ENCODE measurements at places on chromosomes 2 and 18.

DNA sequence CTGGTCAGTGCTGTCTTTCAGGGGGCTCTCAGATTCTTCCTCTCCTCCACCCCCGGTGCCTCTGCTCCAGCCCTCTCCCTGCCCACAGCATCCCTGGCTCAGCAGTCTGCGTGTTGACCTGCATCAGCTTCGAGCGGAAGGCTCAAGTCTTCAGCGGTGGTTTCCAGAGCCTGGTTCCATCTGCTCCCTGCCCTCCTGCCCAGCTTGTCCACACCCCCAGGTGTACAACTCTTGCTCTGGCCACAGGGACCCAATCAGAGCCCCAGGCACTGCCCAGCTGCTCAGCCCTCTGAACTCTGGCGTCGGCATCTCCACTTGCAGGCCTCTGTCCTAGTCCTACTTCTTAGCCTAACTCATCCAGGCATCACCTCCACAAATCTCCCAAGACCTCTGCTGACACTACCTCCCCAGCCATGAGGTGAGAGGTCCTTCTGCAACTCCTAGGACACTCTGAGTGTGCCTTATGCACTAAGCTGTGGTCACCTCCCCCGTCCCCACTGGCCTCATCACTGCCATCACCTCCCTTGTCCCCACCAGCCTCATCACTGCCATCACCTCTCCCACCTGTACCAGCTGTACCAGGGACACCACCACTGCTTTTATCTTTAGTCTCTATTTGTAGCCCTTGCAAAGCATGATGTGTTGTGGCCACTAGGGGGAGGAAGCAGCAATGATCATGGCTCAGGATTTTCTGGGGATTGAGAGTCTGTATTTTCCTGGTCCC lies 60.9 kb downstream of the EDAR start:
- no peak for DNase-seq

GRCh38 chr18:67433971-67434370 lies 82.5 kb downstream of the DSEL start:
- no peak for DNase-seq

GRCh38 chr2:138115666-138116065 lies 151.4 kb downstream of the HNMT start:
- no peak for DNase-seq

- DNase-seq: no peak
Measured at GRCh38 chr2:109290887-109291643, 162.1 kb downstream of the SH3RF3 start.

DNA sequence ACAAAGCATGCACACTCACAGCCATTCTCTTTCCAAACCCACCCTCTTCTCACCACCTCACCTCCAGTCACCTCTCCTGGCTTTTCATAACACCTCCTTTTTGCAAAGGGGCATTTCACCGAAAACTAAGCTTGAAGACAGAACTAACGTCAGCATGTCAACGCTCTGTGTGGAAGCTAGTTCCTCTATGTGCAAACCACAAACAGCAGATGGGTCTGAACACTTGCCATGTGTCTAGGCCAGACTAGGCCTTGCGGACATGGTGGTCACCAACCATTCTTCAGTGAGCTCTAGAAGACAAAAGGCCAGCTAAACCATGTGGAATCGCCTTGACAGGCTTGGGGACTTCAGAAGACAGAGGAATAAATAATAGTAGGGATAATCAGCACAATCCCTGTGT lies 148.5 kb downstream of the TXNL1 start:
- no peak for DNase-seq

GRCh38 chr18:80251700-80252099 lies 4.4 kb upstream of the PARD6G start:
- no peak for DNase-seq

DNA sequence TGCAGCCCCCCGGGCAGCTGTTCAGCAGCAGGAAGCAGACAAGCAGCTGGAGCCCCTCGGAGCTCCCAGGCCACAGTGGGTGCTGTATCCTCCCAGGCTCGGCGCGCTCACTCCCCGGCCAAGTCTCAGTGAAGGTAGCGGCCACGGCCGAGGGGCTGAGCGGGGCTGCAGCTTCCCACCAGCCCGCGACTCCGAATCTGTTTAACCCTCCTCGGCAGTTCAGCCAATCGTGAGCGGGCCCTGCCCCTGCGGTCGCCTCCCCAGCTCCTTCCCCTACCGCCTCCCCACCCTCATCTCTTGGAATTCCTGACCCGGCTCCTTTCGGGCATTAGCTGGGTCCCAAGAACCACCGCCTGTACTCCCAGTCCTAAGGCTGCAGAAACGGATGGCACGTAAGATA lies at the start of gene RESP18:
RESP18 (minus strand) TSS at position 203 of the 400 bp plus-strand sequence.
- DNase-seq: no peak

DNA sequence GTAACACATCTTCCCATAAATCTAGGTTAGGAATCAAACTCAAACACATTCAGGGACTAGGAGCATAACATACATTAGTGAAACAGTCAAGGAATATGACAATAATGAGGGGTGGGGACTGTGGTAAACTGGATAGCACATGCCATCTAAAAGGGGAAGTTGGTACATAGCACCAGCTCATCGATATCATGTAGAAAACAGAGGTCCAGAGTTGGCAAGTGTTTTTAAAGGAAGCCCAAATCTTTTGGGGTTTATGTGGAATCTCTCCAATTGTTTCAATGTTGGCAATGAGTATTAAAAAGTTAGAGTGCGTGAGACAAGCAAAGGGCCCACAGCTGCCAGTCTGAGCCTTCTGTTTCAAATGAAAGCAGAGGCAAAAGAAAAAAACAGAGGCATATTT lies 24.4 kb downstream of the KLF7 start:
- DNase-seq: no peak

DNA sequence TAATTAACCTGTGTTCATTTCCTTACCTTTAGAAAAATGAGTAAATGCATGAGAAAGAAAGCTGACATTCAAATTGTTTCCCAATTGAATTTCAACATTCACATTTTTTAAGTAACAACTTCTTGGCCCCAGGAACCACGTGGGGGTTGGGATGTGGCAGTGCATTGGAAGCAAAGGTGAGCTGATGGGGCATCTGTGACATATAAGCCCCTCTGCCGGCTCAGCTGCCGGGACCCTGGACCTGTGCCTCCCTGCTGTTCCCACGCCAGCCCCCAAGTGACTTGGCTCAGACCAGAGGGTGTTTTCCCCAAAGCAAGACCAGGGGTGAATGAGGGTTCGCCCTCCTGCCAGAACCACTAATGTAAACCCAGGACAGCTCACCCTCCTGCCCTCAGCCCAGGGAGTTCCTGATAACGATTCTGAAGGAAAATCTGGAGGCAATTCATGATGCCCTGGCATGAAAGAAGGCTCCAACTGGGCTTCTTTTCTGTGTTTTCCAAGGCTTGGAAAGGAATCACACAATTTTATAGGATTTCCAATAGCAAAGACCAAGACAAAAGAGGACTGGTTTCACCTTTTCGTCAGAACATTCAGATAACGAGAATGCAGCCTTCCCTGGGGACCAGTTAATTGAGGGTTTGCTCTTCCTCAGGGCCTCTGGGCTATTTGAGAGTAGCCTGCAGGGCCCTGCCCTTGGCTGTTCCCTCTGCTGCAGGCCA lies 193.2 kb upstream of the TWIST2 start:
- DNase-seq: no peak

DNA sequence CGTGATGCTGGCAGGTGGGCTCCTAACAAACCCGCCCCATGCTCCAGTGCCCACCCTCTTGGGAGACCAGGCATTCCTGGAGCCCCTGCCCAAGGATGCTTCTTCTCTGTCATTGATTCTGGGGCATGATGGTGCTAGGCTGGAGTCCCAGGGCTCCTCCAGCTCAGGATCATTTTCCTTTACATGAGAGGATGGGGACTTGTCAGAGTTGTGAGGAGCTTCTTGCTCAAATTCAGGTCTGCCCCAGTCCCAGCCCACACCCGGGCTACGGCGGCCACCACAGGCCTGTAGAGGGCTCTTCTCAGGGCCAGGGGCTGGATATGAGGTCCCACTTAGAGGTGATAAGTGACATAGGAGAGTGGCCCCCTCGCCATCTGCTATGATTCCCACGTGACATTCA lies 141.1 kb upstream of the COPS8 start:
- DNase-seq: no peak

- DNase-seq: no peak
Measured at GRCh38 chr18:55839343-55839742, 251.4 kb upstream of the TCF4 start.

- DNase-seq: no peak
Measured at GRCh38 chr2:161576421-161576820, 47.8 kb upstream of the SLC4A10 start.

- no peak for DNase-seq
Measured at GRCh38 chr2:10947005-10947440, 35.3 kb downstream of the KCNF1 start.

DNA sequence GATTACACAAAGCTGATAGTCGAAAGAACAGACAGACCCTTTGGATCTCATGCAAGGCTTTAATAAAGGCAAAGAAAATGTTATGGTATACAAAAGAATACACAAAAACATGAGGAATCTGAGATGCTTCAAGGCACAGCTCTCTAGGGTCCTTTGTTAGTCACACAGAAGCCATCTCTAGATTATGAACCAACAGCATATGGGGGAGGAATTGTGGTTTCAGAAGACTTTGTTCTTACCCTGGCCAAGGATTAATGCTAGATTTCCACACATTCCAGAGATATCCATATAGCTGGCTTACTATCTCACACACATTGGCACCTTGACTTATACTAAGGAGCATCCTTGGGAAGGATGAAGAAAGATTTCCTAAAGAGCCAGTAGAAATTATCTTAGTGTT lies 206.1 kb downstream of the GULP1 start:
- DNase-seq: no peak

- DNase-seq: no peak
Measured at GRCh38 chr2:176526995-176527901, 258.0 kb downstream of the MTX2 start.

DNA sequence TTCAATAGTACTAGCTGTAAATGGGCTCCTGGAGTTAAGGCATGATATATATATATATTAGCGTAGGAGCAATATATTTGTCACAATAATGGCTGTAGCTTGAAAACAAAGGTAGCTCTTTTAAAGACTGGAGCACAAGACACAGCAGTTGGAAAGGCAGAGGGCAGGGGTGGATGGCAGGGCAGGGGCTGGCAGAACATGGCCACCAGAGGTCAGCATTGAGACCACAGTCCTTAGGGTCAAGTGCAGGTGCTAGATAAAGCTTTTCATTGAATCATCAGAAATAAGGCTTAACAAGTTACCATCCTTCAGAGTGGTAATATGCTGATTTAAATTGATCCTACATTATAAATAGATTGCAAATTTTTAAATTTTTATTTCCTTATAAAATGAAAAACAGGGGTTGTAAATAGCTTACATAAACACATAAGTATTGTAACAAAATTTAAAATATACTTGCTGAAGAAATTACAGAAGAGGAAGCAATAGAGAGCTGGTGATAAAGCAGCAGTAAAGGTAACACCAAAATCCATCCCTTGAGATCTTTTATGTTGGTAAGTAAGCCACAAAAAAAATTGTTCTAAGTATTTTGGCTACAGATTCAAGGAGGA lies 161.2 kb upstream of the PIEZO2 start:
- no peak for DNase-seq

GRCh38 chr2:229196448-229196847 lies 74.6 kb downstream of the PID1 start:
- no peak for DNase-seq

DNA sequence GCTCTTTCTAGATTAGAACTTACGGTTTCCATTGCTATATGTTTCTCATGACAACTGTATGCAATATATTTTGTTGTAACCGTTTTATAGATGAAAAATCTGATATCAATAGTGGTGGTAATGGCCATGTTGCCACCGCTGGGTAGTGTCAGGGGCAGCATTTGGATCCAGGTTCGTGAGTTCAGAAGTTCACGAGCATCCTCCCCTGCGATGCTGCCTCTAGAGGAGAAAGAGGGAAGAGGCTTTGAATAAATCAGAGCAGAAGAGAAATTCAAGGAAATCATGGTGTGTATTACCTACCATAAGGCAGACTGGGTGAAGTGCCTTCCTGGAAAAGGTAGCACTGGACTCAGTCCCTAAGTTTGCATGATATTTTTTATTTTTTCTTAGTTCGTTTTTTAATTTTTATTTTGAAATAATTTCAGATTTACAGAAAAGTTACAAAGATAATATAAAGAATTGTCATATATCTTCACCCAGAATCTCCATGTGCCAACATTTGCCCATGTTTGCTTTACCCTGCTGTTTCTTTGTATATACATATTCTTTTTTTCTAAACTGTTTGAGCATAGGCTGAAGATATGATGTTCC lies 3.3 kb upstream of the ZBTB7C start:
- no peak for DNase-seq

DNA sequence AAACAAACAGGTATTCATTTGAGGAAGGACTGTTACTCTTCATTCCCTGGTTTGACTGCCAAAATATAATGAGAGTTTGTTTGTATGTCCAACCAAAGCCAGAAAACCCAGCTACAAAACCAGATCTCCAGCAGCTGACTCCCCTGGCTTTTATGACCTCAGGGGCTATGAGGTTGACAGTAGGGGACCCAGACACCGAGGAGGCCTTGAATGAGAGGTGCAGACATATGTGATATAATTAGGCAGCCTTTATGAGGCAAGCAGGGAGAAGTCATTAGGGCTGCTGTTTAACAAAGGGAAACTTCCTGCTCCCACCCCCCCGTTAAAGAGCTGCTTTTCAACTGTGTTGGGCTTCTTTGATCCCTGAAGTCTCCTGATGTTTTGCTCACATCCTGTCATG lies 236.7 kb downstream of the SLC4A3 start:
- no peak for DNase-seq

- DNase-seq: no peak
Measured at GRCh38 chr2:223008162-223008561, 43.8 kb upstream of the KCNE4 start.

- DNase-seq: no peak
Measured at GRCh38 chr2:178177066-178177679, 17.1 kb upstream of the OSBPL6 start.

- peak; percentile 58 for DNase-seq
Measured at GRCh38 chr2:69946351-69947324, 14.8 kb downstream of the ASPRV1 start.

GRCh38 chr2:234339011-234339410 lies 157.9 kb downstream of the ARL4C start:
- DNase-seq: no peak

DNA sequence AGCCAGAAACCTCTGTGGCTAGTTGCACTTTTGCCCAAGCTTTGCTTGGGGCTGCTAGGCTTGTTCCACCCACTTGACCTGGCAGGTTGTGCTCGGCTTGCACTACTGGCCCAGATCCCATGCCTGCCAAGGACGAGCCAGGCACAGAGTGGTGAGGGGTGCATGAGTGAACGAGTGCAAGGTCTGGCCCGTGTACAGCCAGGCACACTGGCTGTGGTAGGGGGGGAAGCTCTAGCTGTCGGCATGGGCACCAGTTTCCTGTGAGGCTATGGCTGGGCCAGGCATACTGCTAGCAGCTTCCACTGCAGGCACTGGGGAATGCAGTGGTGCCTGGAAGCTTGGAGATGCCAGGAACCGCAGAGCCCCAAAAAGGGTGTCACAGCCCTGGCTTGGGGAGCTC lies 210.4 kb downstream of the AKAIN1 start:
- DNase-seq: no peak
